ENCODE measurements at places on chromosomes 7 and 10. TPM values are rescaled to one million over a fixed set of nuclear protein-coding genes. Genes with fewer than 3 reads are reported as not detected.

DNA sequence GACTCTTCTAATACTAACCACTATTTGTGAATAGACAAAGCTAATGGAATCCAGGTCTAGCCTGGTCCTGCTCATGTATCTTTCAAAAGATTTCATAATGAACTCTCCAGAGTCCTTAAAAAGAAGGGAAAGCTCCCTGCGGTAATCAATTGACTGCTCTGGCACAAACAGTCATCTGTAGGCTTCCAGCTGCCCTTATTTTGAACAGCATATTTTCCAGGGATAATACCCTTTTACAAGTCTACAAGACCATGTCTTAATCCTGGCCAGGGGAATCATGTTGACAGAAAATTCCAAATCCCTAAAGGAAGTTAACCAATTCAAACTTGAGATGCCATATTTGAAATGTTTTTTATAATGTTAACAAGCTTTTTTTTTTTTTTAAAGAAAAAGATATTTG lies 34.6 kb downstream of the ADAM12 start:
- H3K36me3 ChIP-seq, result no peaks in the 10 kb centered on the region
- no peak overlapping the region for H3K27ac ChIP-seq

CYCS gene
- 96.9 TPM for total RNA-seq

SPDYE2 gene
- not detected for total RNA-seq

CPN1 gene
- total RNA-seq, result not detected

GRCh38 chr7:28502408-28502807 lies 90.1 kb downstream of the CREB5 start:
- H3K27me3 ChIP-seq, result no peaks in the 10 kb centered on the region
- no peak for DNase-seq
- H3K27ac ChIP-seq, result no peak overlapping the region
- H3K4me3 ChIP-seq, result no peak overlapping the region
- no peaks in the 10 kb centered on the region for H3K4me1 ChIP-seq
- no peaks in the 10 kb centered on the region for H3K36me3 ChIP-seq

RARRES2 gene
- 90.4 TPM for total RNA-seq

DNA sequence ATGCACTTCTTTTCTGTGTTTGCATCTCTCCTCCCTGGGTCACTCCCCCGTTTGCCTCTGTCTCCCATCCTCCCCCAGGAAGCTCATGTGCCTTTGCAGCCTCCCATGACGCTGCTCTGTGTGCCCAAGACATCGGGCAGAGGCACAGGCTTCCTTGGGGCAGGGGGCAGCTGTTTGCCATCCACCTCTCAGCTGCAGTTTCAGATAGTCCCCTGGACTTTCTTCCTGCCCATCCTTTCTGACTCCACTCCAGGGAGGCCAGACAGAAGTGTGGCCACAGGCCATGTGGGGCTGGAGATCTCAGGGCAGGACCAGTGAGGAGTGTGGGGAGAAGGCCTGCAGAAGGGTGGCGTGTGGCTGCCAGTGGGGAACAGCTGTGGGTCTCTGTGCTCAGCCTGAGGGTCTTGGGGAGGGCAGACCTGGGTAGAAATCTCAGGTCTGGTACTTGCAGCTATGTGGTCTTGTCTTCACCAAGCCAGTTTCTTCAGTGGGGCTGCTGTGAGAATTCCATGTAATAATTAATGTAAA lies 10.6 kb upstream of the SAMD8 start:
- H3K27ac ChIP-seq, result no peak overlapping the region
- no peaks in the 10 kb centered on the region for H3K36me3 ChIP-seq
- no peaks in the 10 kb centered on the region for H3K27me3 ChIP-seq
- no peak overlapping the region for H3K4me3 ChIP-seq

MOGAT3 gene
- not detected for total RNA-seq
